ENCODE measurements at places on chromosomes 3 and 15.

DNA sequence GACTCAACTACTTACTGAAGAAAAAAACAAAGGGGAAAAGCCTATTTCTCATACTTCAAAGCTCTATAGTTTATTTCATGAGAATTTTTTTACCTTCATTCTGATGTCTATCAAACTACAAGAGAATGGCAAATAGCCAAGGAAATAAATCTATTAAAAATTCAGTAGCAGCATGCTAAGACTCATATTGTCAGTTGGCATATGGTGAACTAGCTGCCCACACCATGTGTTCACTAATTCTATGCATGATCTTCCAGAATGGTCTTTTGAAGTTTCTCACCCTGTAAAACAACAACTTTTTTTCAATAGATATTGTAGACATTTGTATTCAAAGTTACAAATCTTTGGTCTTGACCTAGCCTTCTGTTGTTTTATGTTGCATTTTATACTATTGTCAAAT lies 386.2 kb downstream of the RSL24D1 start:
- DNase-seq: no peak

DNA sequence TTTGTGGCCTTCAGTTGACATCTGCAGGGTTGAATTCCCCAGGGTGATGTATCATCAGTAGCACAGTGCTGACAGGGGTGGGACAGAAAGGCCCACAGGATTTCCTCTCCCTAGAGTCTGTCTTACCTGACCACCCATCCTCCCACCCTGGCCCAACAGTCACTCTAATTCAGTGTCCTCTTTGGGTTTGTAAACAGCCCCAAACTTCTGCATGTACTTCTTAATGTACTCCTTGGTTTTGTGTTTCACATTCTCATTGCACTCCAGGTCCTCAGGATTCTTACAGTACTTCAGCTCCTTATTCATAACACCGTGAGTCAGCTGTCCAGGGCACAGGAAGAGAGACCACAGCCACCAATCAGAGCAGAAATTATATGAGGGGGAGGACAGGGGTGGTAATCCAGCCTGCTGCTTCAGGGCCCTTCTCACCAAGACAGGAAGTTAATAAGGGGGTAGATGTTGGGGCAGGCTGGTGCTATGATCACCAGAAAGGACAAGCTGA lies 37.5 kb downstream of the NBEAL2 start:
- peak; percentile 71 for DNase-seq

DNA sequence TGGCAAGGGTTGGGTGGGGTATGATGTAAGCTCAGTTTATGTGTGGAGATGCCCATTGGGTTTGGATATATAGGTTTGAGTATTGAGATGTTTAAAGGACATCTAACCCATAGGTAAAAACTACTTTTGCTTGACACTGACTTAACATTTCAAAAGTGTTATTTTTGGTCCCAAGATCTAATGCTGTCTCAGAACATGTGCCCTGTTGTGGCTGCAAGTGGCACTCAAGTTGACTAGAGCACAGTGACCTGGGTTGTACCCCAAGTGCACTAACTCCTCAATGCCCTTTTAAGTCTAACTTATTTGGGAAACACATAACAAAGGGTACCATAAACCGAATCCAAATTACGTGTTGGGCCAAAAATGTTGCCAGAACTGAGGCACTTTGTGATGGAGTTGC lies 56.5 kb upstream of the CCR4 start:
- DNase-seq: no peak

- DNase-seq: peak; percentile 35
Measured at GRCh38 chr3:193788189-193788991, 195.4 kb downstream of the OPA1 start.

DNA sequence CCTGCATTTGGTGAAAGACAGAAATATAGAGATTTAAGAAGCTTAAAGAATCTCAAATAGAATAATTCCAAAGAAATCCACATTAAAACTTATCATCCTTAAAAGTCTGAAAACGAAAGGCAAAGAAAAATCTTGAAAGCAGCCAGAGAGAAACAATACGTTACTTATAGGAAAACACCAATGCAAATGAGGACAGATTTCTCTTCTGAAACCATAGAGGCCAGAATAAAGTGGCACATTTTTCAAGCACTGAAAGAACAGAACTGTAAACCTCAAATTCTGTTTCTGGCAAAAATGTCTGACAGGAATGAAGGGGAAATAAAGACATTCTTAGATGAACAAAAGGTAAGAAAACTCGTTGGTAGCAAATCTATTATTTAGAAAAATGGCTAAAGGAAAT lies 13.8 kb upstream of the ACTC1 start:
- no peak for DNase-seq

DNA sequence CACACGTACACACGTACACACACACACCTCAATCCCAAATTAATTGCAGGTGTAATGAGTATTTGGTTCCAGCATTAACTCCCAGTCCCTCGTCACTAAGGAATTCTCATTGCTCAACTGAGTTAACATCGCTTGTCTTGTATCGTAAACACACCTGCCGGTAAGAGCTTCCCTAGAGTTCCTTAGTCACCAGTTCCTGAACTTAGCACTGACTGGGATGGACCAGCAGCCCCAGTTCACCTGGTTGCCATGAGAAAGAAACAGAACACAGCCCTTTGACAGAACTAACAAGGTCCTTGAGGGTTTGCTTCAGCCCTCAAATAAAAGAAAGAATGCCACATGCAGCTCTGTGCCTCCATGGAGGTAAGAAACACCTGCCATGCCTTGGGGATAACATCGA lies 66.3 kb upstream of the SLCO3A1 start:
- DNase-seq: no peak

DNA sequence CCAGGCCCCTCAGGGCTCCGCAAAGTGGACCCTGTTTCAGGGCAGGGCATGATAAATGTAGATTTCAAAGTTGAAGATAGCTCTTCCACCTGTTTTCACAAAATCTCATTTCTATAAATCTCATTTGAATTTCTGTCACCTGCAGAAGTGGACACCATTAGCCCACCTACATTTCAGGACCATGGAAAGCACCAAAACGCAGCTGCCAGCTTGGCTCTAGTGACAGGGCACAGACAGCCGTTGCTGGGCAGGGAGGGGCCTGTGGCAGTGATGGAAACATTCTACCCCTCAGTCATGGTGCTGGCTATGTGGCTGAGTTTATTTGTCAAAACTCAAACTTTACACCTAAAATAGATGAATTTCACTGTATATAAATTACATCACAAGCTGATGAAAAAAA lies 40.4 kb downstream of the PRR23E start:
- no peak for DNase-seq

DNA sequence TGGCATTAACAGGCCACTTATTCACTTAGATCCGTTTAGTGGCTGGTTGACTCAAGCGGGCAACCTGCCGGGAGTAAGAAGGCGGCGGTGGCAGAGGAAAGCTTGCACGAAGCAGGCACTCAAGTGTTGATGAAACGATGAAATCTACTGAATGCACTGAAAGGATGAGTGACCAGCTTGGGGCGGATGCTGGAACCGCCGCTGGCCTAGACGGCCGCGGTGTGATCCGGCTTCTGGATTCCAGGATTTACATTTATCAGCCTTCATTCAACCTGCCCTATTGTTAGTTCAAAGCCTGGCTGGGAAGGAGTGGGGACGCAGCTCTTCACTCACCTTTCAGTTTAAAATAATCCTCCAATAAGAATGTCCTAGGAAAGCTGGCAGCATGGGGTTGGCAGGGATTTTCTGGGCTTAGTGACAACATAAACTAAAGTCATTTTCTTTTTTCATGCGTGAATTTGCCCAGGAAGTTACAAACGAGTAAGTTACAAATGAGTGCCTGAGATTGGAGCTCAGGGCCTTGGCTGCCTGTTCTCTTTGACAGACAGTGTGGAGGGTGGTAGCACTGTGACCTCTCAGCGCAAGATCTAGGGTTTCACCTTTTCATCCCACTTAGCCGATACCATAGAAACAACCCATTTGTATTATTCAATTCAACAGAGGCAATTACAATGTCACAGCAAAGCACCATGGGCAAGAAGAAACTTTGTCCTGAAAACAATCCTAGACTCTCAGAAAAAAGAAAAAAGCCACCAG lies 1.1 kb upstream of the PLCH1 start:
- peak; percentile 21 for DNase-seq

- no peak for DNase-seq
Measured at GRCh38 chr3:69463531-69463930, 77.6 kb upstream of the FRMD4B start.

DNA sequence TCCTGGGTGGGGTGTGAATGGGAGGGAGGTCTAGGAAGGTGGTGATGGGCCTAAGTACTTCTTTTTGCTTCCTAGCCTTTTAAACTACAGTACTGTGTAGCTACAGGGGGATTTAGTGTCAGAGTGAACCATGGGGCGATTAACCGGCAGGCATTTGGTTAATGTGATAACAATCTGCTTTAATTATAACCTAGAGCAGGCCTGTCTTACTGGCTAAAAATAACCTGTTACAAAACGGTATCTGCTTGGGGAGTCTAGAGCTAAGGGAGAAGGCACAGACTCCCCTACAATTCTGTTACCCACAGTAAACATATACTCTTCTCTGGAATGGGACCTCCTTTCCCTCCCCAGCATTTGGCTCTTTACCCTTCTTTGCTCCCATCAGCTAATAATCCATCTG lies 85.4 kb downstream of the RBPMS2 start:
- DNase-seq: no peak

DNA sequence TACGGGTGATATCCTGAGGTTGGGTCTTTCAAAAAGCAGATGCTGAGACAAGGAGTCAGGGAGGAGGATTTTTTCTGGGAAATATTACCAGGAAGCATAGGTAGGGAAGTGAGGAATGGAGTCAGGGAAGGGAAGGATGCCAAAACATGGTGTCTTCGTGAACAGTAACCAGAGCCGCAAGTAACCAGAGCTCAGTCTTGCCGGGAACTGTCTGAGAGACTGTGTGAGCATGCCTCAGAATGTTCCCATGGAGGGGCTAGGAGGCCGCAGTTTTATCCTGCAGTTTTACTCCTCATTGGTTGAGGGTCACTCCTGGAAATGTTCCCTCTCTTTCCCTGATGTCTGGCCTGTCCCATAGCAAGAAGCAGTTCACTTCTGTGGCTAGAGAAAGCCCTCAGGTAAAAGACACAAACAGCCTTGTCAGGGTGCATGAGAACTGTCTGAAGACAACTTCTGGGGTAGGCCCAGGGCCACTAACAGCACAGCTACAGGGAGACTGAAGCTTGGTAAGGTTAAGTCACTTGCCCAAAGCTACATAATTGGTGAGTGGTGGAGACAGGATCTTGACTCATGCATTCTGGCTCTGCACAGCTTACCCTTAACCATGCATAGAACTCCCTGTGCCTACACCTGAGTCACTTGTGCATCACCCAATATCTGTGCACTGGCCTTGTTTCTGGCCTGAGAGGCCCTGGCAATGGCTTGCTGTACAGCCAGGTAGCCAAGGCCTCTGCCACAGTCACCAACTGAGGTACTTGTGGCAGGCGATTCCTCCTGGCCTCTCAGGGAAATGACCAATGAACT lies 76.3 kb upstream of the FRMD4B start:
- no peak for DNase-seq

GRCh38 chr15:25465835-25466234 lies 27.0 kb upstream of the UBE3A start:
- DNase-seq: no peak

DNA sequence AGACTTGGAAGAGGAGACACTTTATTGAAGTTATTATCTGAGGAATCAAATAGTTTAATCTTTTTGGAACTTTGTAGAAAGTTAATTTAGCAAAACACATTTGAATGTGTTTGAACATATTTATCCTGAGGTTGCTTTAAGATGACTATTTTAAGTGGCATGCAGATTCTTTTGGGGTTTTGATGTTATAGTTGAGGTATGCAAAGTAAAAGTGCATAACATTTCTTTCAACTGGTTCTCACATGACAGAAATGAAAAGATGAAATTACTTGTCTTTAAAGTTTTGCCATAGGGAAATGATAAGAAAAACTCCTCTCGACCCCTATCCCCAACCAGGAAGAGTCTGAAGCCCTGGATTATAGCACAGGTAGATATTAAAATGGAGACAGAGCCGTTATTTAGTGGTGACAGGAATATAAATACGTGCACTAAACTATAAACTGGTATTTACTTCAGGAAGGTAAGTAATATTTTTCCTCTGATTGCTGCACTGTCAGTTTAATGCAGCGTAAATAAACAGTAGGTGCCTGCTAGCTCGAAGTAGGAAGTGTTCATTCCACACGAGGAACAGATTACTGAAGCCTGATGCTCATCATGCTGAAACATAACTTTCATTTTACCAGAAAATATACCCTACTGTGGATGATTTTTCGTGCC lies 15.1 kb upstream of the SATB1 start:
- DNase-seq: no peak

GRCh38 chr15:88627463-88627862 lies 6.3 kb downstream of the AEN start:
- peak; percentile 80 for DNase-seq

DNA sequence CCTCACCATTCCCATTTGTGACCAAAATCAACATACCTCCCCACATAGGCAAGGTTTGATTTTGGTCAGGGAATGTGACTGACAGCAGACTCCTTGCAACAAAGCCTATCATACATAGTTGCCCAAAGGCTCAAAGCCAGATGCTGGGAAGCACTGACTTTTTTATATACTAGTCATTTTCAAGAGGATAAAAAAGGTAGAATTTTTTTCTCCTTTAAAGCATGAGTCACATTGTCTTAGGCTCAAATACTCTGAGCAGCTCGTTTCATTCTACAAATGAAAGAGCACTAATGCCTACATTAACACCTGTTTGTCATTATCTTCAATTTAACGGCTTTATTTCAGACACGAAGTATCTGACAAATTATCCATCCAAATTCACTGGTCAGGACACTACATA lies 36.2 kb downstream of the ICE2 start:
- DNase-seq: no peak

DNA sequence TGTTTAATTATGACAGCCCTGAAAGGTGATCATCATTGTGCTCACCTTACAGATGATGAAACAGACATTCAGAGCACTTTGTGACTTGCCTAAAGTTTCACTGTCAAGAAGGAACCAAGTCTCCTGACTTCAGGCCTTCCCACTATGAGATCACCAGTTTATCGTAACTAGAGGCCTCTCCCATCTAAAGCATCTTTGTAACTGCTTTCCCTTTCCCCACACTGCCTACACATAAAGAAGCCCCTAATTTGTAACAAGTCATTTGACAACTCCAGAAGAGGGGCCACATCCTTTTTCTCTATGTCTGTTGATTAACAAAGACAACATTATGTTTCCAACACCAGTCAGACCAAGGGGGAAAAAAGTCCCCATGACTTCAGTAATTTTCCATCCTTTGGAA lies 1.1 kb downstream of the KLHL6 start:
- peak; percentile 39 for DNase-seq
